ACHN (cell line): ENCODE measurements at places on chromosomes 11 and 22.
A peak's percentile ranks its signal among the peaks of the same experiment; 100 is the strongest.

DNA sequence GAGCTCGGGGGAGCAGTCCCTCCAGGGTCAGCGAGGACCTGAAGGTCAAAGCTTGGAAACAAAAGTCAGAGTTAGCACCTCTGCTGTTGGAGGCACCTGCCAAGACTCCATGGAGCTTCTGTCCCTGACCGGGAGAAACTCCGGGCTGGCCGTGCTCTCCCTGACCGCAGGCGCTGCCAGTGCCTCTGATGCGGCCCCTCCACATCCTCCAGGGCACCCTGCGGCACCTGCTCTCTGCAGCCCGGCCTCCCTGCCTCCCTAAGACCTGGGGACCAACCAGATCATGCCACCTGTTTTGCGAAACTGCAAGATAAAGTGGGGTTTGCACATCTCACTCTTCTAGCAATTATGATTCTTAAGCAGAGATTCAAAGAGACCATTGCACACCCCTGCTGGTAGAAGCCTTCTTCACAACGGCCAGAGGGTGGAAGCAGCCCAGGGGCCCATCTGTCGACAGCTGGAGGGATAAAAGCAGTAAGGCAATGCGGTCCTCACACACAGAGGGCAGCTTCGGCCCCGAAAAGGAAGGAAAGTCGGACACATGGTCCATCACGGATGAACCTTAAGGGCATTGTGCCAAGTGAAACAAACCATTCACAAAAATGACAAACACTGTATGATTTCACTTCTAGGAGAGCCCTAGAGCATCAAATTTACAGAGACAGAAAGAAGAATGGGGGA is 477.1 kb downstream of the BRD1 start:
- no peak for DNase-seq

GRCh38 chr11:13883042-13883441 is 79.5 kb upstream of the SPON1 start:
- DNase-seq = no peak

GRCh38 chr11:63014408-63015055 is 1.1 kb downstream of the SLC22A8 start:
- no peak for DNase-seq

- no peak for DNase-seq
Measured at GRCh38 chr22:32932176-32932575, 126.0 kb downstream of the SYN3 start.

- no peak for DNase-seq
Measured at GRCh38 chr11:18312012-18312411, 9.9 kb downstream of the HPS5 start.

- no peak for DNase-seq
Measured at GRCh38 chr11:119446871-119447663, 24.1 kb upstream of the THY1 start.

- no peak for DNase-seq
Measured at GRCh38 chr11:103773537-103773936, 262.9 kb upstream of the DDI1 start.

GRCh38 chr11:9047964-9048523 is 43.4 kb downstream of the SCUBE2 start:
- DNase-seq = no peak

DNA sequence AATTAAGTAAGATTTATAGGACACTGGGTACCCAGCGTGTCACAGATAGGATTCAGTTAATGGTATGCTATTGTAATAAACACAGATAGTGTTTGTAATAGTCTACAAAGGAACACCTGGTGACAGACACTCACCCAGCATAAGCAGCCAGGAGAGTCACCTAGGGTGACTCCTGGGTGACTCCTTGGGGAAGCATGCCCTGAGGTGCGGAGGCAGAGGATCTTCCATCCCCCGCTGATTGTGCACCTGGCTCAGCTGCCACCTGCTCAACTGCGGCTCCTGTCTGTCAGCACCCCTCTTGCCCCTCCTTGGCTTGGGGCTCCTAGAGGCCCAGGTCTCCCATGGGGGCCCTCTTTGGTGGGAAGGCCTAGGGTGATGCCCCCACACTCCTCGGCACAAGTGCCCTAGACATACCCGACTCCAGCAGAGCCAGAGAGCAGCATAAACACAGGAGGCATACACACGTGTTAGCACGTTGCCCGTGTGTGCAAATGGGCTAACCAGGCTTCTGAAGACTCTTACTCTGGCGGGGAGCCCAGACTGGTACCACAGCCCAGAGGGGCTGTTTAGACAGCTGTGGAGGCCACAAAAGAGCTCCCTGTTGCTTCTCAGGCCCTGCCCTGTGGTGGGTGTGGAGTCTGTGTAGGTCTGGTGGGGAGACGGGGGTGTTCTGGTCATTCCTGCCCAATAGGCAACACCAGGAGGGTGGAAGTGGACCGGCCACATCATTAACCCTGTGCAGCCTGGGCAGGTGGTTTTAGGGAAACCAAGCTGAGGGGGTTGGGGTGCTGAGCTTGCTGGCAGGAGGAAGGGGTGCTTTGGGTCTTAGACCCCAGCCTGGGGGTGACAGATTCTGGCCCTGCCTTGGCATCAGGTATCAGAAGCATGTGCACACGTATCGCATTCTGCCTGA is 3.0 kb downstream of the INPPL1 start:
- DNase-seq = no peak

DNA sequence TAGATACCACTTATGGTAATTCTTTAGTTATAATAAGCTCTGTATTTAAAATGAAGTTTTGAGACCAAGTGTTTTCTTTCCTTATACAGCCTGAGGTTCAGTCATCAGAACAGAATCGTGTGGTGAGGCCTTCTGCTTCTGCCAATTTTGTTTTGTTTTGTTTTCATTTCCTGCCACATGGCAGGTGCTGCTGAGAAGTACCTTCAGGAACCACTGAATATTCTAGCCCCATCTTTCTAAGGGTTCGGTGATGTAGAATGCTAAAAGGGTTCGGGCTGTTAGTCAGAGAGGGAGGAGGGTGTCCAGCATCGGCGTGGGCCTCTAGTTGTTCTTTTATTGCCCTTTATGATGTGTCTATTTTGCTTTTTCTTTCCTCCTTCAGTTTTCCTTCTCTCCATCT is 25.8 kb downstream of the TNRC6B start:
- no peak for DNase-seq

DNA sequence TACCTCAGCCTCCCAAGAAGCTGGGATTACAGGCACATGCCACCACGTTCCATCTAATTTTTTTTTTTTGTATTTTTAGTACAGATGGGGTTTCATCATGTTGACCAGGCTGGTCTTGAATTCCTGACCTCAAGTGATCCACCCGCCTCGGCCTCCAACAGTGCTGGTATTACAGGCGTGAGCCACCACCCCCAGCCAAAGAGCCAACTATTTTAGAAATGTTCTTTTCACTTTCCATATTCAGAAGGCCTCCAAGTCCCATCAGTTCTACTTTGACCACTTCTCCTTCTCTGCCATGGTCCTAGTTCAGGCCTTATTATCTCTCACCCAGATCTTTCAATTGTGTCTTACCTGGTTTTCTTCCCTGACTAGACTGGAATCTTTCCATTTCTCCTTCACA is 48.2 kb downstream of the CCDC83 start:
- no peak for DNase-seq

DNA sequence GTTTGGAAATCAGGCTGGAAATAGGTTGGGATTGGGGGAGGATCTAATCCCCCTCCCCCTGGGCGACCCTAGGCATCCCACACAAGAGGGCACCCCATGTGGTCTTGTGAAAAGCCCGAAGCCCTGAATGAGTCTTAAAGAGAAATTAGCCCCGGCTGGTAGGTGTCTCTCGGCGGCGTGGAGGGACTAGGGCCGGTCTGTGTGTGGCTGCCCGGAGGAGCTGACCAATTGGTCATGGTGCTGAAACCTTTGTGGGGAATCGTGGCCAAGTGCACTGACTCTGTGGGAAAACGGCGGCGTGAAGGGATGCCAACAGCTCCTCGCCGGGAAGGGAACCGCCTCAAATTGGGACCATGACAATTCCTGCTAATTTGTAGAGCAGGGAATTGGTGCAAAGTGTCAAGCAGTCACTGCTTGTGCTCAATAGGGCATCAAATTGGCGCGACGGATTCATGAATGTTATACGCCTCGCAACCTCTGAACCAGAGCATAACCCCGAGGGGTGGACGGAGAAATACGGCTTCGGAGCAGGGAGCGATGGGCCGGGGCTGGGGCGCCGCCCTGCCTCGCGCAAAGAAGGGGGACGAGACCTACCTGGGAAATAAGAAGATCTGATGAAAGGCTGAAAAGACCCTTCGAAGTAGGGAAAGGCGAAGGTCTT is 1.5 kb downstream of the DBX1 start:
- DNase-seq = peak; percentile 57

DNA sequence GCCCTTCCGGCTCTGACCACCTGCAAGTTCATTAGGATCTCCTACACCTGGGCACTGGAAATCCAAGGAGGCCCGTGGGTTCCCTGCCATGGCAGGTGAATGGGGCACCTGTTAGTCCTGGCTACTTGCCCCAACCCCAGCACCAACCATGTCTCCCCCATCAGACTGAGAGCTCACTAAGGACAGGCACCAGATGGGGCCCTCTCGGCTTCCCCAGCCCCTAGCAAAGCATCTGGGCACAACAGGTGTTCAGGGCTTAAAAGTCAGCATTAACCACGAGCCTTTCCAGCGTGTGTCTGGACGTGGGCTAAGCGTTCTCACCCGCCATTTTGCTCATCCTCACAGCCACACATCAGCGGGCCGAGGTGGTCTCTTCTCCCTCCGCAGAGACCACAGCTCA is 2.2 kb downstream of the SULT4A1 start:
- no peak for DNase-seq

DNA sequence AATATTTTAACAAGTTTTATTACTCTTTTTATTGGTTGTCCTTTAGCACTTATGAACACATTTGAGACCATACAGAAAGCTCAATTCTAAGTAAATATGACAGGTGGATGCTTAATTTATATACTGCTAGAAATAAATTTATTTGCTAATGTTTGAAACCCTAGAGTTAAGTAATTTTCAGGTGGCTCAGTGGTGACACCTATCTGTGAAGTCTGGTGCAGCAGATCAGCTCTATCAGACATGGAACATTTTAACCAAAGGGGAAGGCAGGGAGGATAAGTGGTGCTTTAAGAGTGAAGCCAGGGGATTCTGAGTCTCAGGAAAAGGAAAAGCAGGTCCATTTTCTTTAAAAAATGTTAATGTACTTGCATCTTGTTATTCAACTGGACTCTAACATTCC is 175.8 kb downstream of the DSCAML1 start:
- peak; percentile 20 for DNase-seq

DNA sequence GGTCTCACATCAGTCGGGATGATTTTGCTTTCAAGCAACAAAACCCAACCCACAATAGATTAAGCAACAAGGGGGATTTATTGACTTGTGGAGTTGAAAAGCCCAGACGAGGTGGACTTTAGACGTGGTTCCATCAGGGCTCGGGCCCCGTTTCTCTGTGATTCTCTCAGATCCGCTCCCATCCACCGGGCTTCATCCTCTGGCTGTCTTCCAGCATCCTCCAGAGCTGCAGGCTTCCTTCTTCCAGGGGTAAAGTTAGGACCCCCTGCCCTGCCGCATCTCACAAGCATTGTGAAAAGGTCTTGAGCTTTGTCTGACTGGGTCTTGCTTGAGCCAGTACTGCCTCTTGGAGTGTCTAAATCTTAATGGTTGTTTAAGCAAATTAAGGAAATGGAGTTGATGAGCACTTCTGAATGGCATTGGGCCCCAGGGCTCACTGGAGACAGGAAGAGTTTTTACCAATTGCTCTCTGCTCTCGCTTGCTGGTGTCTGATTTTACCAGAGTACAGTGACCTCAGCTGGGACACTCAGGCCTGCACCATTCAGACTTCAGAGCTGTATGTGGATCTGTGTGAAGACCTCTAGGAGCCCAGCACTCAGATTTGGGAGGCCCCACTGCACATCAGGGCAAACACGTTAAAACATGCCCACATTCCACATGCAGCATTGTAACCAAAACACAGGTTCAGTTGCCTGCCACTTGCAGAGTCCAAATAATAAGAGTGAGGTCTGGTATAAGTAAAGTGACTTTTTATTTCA is 13.5 kb upstream of the FTH1 start:
- no peak for DNase-seq

DNA sequence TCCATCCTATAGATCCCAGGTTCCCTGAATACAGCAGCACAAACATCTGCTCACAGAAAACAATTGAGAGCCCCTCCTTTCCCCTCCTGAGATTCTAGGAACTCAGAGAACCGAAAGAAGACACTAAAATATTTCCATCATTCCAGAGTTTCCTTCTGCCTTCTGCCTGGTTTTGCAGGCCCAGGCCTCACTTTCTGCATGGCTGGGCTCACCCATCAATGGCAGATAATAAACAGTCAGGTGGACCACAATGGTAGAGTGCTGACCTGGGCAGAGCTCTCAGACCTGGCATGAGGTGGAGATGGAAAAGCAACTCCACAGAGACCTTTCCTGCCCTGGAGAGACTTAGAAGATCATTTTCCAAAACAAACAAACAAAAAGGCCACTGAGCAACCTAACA is 389.1 kb downstream of the NXPE2 start:
- no peak for DNase-seq

GRCh38 chr11:78351979-78352841 is 65.4 kb downstream of the GAB2 start:
- DNase-seq = no peak
